Thoracic aorta (tissue), 2 donors: ENCODE measurements at places on chromosomes 6 and 20.

- DNase-seq = no peak
Observed at GRCh38 chr6:21829126-21829525, 235.6 kb downstream of the SOX4 start.

DNA sequence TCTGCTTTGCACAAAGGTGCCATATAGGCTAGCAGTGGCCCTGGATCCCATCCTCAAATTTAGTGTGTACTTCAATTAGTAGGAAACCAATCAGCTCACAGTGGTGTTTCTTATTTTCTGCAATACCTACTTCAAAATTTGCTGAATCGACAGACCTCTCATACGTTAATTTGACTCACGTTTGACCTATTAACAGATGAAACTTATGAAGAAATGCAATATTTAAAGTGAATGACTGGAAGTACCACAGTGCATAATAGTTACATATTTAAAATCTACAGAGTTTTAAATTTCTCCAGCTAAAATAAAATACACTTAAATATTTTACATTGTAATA lies 47.6 kb upstream of the MCM9 start:
- DNase-seq = no peak

DNA sequence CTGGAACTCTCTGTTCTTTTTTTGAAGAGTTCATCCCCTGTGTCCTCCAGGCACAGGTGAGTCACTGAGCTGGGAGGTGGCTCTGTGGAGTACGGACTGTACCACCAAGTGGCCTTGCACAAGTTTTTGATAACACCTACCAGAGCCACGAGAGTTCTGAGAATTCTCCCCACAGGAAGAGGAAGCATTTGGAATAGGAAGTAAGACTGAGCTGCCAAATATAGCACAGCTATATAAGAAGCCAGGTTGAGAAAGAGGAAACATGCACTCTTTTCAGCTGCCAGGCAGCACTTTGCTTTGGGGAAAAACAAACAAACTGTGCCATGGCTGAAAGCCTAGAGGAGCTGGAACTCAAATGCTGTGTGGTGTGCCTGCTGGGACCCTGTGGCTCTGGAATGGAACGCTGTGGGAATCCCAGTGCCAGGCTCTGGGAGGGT lies 70.8 kb upstream of the RIPOR2 start:
- DNase-seq = peak; percentile 40

- DNase-seq = no peak
Observed at GRCh38 chr6:49733680-49734079, 10.5 kb downstream of the CRISP3 start.

DNA sequence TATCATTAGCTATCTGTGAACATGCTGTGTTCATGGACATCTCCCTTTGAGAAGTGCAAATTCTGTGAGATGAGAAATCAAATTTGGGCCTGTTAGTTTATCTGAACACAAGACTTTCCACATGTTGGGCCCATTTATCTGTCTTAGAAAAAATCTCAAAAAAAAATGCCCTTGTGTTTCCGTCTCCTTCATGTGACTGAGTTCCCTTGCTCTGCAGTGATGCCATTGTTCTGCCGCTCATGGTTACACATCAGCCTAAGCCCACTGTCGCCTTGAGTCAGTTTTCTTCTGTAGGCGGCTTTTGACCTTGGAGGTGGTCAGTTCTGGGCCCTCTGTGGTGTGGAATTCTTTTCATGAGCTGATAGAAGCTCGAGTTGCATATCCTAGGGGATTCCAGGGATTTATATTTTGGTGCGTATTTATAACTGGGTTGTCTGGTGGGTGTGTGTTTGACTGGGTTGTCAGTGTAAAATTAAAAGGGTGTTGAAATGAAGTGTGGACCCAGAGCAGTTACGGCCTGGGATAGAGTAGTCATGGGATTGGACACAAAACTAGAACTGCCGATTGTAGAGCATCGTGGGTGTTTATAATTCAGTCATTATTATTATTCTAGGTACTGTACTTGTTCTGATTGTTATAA lies 156.7 kb downstream of the JARID2 start:
- DNase-seq = no peak

GRCh38 chr6:121160276-121160675 lies 174.0 kb downstream of the TBC1D32 start:
- DNase-seq = no peak

- DNase-seq = peak; percentile 25
Observed at GRCh38 chr6:53347921-53348370, 804 bp downstream of the ELOVL5 start.

GRCh38 chr20:40251284-40251932 lies 437.6 kb downstream of the MAFB start:
- no peak for DNase-seq

DNA sequence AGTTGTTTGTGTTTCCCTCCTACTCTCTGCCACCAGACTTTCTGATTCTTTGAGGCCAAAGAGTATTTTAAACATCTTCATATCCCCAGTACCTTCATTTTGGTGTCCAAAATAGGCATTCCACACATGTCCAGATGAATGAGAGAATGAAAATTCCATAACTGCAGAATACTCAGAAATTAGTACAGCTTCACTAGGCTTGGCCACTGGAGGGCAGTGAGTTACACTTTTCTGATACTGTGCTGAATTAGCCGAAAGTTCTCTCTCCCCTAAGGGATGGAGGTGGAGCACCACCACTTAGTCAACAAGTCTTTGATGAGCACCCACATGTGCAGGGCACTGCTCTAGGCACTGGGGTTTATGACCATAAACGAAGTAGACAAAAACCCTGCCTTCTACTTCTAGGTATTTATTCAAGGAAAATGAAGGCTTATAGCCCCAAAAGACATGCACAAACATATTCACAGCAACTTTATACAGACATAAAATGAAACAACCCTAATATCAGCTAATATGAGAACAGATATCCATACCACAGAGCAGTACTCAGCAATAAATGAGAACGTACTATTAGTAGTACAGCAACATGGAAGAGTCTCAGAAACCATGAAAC lies 46.1 kb upstream of the TMEM217 start:
- DNase-seq = no peak

DNA sequence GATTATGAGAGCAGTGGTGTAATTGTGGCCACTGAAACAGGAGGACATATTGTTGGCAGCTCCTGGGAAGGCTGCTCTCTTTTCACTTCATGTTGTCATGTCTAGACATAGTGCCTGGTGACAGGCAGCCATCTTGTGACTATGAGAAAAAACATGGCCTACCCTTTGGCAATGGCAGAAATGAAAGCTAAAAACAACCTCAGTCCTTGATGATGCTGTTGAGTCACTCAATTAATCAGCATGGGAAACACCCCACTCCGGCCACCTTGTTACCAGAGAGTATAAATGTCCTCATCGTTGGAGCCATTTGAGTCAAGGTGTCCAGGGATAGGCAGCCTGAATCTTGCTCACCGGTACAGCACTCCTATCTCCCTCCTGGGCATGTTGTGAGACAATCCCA lies 31.2 kb upstream of the HMGA1 start:
- DNase-seq = no peak

GRCh38 chr6:81623106-81623759 lies 129.2 kb downstream of the TENT5A start:
- no peak for DNase-seq

- no peak for DNase-seq
Observed at GRCh38 chr20:32470025-32470861, 112.1 kb downstream of the ASXL1 start.

- DNase-seq = no peak
Observed at GRCh38 chr6:1107578-1107977, 204.3 kb upstream of the FOXQ1 start.

GRCh38 chr20:24732076-24732475 lies 217.0 kb upstream of the CST7 start:
- DNase-seq = no peak

DNA sequence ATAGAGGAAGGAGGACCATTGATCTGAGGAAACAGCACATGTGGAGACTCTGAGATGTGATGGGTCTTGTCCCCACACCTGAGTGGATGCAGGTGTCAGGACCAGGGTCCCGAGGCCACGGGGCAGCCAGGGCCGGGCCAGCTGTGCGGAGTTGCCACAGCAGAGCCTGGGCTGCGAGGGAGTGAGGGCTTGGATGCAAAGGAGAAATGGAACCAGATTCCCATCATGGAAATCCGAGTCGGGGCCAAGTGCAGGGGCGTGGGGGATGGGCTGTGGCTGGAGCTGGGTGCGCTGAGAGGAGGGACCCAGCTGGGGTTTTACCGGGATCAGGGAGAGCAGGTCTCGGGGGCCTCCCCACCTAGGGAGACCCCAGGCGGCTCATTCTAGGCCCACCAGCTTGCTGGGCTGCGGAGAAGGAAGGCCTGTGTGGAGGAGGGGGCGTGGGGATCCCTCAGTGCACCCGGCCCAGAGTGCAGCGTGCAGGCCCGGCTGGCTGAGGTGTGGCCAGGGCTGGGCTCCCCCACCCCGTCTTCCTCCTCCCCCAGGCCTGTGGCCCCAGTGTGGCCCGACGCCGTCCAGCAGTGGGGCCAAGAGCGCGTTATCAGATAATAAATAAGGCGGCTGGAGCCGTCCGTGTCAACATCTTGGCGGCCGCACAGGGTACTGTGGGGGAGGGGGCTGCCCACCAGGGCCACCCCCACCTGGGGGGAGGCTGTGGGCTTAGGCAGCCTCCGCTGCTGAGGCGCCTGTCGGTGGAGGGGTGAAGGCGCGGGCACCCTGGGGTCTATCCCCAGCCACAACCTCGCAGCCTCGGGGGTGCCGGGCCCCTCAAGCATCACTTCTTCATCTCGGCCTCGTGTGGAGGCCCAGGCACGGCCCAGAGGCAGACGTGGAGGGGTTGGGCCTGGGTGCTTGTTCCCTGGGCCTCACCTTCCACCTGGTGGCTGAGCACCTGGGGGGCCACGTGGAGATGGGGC lies 17.2 kb downstream of the GATA5 start:
- no peak for DNase-seq

- DNase-seq = no peak
Observed at GRCh38 chr20:52311209-52311794, 119.7 kb upstream of the ZFP64 start.

- no peak for DNase-seq
Observed at GRCh38 chr6:154056536-154056935, 17.5 kb downstream of the OPRM1 start.

DNA sequence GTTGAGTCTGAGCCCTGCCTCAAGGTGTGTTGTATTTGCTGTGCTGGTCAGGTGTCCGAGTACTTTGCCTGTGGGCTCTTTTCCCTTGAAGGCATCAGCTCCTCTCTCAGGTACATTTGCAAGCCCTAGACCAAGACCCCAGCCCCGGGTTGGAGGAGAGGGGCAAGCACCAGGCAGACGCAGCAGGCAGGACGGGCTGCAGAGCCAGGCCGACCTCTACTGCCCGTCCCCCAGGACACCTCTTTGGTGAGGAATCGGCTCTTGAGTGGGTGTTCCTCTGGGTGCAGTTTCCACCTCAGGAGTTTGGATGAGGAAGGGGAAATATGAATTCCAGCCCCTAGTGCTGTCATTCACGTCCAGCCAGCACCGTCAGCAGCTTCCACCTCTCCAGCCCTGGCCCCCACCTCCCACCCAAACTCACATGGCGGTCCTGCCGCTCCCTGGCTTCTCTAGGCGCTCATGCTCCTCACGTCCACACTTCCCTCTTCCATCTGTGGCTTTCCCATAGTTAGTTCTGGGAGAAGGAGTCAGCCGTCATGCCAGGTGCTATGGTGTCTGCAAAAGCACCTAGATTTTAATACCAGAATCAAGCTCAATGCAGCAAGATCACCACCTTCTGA lies 183.9 kb downstream of the DLL1 start:
- DNase-seq = no peak

DNA sequence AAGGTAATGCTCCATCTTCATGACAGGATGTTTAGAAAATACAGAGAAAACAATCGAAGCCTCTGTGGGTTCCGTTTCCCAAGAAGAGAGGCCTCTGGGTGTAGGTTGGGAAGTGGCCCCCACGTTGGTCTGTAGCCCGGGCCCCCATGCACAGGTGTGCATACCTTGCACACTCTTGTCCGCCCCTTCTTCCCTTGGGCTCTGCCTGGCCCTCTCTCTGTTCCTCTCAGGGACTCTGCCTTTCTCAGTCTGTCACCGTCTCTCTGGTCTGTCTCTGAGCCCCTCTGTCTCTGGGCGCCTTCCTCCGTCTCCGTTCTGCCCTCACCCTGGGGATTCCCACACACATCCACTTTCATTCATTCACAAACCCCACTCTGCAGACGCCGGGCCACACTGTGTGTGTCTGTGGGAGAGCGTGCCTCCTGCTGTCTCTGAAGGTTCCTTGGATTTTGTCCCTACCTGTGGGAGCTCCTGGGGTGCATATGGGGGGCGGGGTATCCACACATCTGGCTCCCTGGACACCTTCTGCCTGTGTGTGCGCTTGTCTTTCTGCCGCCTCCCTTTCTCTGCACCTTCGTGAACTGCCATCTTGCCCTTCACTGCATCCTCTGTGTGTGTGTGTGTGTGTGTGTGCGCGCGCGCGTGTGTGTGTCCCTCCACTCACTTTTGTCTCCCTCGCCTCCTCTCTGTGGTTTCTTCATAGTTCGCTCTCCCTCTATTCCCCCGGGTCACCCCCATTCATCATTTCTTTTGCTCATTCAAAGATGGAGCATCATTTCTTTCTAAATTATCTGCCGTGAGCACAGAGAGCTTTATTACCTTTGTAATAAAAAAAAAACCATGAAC lies 75.3 kb downstream of the SRC start:
- no peak for DNase-seq
